ENCODE measurements at places on chromosomes 7 and 10. TPM values are rescaled to one million over a fixed set of nuclear protein-coding genes. Genes with fewer than 3 reads are reported as not detected.
A peak's percentile ranks its signal among the peaks of the same experiment; 100 is the strongest.

GRCh38 chr10:61733358-61733940, 70.7 kb downstream of the CABCOCO1 start:
- DNase-seq, result peak; percentile 71

DNA sequence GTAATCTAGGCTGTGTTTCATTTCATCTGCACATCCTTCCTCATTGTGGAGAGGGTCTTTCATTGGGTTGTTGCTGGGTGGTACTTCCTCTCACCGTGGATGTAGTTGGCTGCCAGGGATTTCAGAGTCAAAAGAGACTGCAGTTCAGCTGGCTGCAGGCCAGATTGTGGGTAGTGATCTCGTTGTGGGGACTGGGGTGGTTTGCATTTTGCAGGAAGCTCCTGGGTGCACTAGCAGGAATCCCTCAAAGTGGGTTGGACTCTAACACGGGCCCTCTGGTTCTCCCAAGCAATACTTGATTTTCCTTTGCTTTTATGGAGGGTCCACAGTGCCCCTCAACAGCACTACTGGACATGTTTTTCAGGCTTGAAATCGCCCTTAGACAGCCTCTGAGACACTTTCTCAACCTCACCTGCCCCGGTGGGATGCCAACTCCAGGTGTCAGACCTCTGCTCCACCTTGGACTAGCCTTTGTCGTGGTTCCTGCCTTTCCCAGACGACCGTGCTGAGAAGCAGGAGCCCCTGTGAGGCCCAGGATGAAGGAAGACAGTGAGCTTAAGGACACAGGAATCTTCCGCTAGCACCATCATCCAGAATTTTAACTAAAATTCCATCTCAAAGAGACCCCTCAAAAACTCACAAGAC, 23.9 kb upstream of the ZNF273 start:
- DNase-seq, result no peak

DNA sequence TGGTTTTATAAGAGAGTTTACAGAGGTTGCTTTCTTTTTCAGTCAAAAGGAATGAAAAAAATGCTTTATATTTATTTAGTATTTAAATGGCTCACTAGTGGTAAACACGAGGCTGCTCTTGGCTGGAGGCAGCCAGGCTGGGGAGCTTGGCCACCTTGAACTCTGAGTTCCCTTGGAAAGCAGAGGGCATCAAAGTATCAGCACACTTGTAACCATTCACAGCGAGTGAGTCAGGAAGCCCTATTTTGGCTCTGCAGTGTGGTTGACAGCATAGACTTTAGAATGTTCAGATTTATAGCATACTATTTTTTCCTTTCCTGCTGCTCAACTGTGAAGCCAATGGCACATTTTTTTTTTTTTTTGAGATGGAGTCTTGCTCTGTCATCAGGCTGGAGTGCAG, 51.6 kb downstream of the CYCS start:
- DNase-seq, result peak; percentile 66

- DNase-seq, result no peak
Measured at GRCh38 chr10:112517451-112517862, 70.4 kb downstream of the VTI1A start.

- DNase-seq, result no peak
Measured at GRCh38 chr10:50512743-50513416, 110.9 kb downstream of the SGMS1 start.

- DNase-seq, result no peak
Measured at GRCh38 chr7:81120111-81120510, 201.3 kb upstream of the SEMA3C start.

DNA sequence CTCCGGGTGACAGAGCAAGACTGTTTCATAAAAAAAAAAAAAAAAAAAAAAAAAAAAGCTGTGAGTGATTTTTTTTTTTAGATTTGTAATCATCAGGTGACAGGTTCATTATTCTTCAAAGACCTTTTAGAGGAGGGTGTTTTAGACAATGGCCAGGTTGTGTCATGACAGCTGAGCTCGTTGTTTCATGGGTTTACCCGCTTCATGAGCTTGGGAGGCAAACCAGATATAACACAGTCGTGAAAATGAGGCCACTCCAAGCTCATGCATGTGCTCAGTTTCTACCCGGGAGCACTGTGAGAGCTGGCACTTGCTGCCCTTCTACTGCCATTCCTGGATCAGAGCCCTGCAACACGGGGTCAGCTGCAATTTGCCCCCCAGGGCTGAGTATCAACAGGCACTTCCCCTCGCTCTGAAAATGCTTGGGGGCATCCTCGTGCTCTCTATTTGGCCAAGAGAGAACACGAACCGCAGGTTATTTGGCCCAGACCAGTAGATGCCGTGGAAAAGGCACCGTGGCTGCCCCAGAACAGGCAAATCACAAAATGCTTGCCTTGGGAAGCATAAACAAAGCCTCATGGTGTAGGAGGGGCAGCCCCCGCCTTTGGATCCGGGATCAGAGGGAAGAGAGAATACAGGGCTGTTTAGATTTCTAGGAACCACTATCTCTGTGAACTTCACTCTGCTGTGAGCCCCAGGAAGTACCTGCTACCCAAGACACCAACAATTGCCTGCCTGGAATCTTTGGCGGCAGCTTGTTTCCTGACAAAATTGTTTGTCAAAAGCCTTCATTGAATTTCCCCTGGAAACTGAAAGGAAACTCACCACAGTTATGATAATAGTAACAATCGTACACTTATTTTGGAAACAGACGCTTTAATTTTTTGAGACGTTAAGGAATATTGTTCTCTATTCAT, 371.0 kb downstream of the FRMD4A start:
- DNase-seq, result no peak

DNA sequence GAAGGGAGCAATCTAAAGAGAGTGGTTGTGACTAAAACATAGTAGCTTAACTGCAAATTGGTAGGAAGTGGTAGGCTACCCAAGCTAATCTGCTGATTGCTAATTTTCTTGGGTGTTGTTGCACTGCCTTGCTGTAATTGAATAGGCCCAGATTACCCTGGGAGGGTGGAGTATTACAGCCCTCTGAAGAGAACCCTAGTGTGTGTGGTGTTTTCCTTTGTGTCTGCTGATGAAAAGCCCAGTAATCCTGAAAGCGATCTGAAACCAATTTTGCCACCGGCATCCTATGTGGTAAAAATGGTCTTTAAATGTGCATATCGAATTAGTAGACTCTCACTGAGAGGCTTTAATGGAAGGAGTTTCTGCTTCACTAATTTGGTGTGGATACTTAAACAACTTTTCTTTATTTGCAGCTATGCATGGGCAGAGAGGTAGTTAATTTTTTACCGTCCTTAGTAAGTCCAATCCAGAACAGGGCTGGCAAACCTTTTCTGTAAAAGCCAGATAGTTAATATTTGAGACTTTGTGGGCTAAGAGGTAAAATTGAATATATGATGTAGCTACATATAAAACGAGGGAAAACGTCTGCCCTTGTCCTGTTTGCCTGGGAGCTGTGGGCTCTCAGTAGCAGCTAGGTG, 92.5 kb downstream of the CSTF2T start:
- no peak for DNase-seq

DNA sequence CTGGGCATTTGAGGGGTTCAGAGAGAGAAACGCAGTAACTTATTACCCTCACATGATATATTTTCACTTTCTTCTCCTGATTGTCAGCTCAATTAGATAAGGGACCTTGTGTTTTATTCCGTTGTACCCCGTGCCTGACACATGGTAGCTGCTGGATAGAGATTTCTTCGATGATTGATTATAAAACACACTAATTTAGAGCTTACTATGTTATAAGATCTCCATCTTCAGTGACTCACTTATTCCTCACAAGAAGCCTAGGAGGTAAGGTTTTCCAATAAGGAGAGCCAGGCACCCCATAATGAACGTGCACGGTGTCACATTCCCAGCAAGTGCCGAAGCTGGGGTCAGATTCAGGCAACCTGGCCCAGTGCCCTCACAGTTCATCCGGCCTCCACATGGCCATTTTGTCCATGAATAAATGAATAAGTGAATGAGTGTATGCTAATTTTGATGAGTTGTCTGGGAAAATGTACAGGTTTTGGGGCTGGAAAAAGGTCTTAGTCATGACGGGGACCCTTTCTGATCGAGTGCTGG, 138.1 kb upstream of the CDCA7L start:
- peak; percentile 56 for DNase-seq

GRCh38 chr7:42926204-42926603, 5.8 kb downstream of the PSMA2 start:
- no peak for DNase-seq

DNA sequence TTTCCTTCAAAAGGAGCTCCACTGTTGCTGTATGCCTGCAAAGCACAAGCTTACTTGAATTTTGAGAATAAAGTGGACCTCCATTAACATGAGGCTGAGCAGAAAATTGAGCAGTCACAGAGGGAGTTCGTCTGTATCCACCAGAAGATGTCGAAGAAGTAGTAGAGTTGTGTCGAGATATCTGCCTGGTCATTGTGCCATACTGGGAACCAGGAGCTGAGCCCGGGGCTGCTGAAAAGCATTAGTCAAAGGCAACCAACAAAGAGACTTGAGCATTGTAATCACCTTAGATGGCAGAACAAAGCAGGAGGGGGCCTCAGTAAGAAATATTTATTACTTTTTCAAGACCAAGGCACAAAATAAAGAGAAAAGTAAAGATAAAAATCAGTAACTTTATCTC, 61.5 kb downstream of the PDSS1 start:
- DNase-seq, result no peak

DNA sequence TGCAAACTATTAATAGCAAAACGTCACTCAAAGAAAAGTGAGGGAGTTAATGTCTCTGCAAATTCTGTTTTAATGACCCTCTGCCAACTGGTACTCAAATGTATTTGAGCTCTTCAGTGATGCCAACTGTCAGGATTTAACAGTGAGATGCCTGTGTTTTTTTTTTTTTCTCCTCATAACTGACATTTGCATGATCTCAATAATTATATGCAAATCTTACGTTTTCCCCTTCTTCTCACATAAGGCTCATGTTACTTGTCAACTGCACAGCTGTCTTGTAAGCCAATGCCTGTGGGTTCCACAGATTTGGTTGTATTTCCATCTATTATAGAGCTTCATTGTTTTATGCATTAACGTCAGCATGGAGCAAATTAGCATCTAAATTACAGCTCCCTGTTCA, 38.2 kb downstream of the PPP1R3A start:
- no peak for DNase-seq

- DNase-seq, result no peak
Measured at GRCh38 chr10:133141958-133142340, 18.1 kb upstream of the KNDC1 start.

DNA sequence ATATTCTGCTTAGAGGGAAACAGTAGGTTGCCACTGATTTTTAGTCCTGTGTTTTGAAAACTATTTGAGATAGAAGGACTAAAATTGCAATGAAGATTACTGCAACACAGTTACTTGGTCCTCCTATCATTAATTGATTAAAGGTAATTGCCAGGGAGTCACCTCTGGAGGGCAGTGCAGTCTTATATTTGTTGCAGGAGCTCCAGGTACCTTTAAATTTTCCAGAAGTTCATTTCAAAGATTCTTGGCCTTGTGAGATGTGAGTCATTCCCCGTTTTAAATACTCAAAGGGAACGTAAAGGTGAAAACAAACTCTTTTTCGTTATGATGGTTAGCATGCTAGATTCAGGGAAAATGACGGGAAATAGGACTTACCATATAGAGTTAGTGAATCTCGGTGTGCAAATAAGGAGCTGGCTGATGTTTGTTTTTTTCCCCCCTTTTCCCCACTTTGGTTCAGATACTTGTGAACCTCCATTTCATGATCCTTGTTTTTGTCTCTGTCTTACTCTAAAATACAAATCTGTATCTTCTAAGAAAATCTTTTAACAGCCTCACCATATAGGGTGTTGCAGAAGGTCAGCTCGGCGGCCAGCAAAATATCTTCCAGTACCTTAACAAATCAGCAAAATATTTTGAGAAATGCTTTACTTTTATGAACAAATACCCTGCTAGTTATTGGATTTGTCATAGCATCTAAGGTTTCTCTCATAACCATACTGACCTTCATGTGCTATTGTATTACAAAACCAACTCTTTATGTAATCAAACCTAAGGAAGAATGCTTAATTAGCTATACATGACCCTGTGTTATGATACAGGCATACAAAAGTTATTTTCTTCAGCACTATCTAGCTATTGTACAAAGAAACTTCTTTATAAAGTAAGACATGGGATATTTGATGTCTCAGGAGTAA, 143.0 kb upstream of the HDAC9 start:
- DNase-seq, result peak; percentile 83

GRCh38 chr10:11082526-11082925, 64.9 kb downstream of the CELF2 start:
- peak; percentile 57 for DNase-seq

GRCh38 chr10:113003052-113003451, 53.0 kb downstream of the TCF7L2 start:
- no peak for DNase-seq

- DNase-seq, result no peak
Measured at GRCh38 chr7:156074982-156075615, 262.8 kb upstream of the SHH start.

GRCh38 chr7:32537760-32538159, 42.5 kb downstream of the AVL9 start:
- no peak for DNase-seq

GRCh38 chr7:73939528-73939927, 78.6 kb downstream of the TMEM270 start:
- DNase-seq, result no peak

DNA sequence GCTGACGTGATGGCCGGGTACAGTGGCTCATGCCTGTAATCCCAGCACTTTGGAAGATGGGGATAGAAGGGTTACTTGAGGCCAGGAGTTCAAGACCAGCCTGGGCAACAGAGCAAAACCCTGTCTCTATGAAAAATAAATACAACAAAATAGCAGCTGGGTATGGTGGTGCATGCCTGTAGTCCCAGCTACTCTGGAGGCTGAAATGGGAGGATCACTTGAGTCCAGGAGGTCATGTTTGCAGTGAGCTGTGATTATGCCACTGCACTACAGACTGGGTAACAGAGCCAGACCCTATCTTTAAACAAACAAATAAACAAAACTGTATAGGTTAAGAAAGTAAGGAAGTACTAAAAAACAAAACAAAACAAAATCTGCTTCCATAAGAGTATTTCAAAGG, 6.2 kb upstream of the CUL2 start:
- no peak for DNase-seq

- DNase-seq, result no peak
Measured at GRCh38 chr10:129277841-129278240, 189.2 kb upstream of the MGMT start.

DNA sequence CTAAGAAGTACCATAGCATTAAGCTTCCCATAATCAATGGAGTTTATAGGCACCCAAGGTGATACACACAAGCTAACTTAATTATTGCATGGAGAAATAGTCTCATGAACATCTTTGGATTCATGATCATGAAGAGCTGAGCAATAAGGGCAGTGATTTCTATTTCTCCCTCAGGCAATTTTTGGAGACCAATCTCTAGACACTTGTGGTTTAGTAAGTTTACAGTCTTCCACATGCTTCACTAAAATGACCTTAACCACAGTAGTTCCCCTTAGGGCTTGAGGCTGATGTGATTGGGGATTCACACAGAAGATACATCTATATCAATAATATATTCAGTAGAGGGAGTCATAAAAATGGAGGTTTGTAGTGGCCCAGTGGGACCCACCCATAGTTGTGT, 241.2 kb downstream of the CCDC7 start:
- DNase-seq, result no peak

GRCh38 chr10:106355450-106355849, 809.1 kb downstream of the SORCS1 start:
- DNase-seq, result peak; percentile 10

- no peak for DNase-seq
Measured at GRCh38 chr7:133697585-133697984, 429.6 kb upstream of the LRGUK start.

Gene STYXL1
- total RNA-seq, result 42.5 TPM

Gene PTPRN2
- not detected for total RNA-seq

Gene BICC1
- 86.8 TPM for total RNA-seq

Gene GDI2
- 350 TPM for total RNA-seq

Gene OR2A7
- total RNA-seq, result not detected

Gene CXCL12
- 364 TPM for total RNA-seq

Gene CFAP46
- total RNA-seq, result 0.22 TPM

Gene GPR15LG
- not detected for total RNA-seq

Gene RNF133
- total RNA-seq, result not detected

Gene DOCK4
- 3.7 TPM for total RNA-seq

Data from GM23248 (cell line).